ENCODE measurements at places on chromosomes 13 and 19.

- DNase-seq, result no peak
Observed at GRCh38 chr13:51235756-51236490, 13.7 kb downstream of the FAM124A start.

DNA sequence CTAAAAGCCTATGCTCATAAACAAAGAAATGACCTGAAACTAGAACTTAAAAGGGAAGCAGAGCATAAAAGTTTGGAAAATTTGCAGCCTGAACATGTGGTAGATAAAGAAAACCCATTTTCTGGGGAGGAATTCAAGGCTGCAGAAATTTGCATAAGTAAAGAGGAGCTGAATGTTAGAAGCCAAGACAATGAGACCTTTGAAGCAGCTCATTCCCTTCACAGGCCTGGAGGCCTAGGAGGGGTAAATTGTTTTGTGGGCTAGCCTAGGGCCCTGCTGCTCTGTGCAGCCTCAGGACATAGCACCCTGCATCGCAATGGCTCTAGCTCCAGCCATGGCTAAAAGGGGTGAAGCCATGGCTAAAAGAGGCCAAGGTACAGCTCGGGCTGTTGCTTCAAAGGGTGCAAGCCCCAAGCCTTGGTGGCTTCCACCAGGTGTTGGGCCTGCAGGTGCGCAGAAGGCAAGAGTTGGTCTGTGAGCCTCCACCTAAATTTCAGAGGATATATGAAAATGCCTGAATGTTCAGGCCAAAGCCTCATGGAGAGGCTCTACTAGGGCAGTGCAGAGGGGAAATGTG is 38.3 kb downstream of the ZIC2 start:
- DNase-seq, result no peak

GRCh38 chr13:111577956-111578605 is 257.6 kb downstream of the TEX29 start:
- DNase-seq, result no peak

GRCh38 chr13:50708461-50708860 is 135.0 kb downstream of the DLEU7 start:
- no peak for DNase-seq

DNA sequence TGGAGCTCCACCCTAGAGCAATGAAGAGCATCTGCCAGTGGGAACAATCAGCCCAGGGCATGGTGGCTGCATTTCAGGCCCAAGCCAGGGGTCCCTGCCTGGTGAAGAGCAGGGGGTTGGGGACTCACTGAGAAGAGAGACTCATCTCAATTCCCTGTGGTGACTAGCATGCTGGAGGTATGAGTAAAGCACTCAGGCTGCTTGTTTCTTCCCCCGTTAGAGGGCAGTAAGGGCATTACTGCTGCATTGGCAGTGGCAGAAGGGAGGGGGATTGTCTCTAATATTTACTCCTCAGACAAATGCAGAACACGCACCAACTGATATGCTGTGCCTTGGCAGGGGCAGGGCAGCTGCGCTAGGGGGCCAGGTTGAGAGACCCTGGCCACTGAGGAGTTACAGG is 329.1 kb downstream of the SLITRK5 start:
- no peak for DNase-seq

DNA sequence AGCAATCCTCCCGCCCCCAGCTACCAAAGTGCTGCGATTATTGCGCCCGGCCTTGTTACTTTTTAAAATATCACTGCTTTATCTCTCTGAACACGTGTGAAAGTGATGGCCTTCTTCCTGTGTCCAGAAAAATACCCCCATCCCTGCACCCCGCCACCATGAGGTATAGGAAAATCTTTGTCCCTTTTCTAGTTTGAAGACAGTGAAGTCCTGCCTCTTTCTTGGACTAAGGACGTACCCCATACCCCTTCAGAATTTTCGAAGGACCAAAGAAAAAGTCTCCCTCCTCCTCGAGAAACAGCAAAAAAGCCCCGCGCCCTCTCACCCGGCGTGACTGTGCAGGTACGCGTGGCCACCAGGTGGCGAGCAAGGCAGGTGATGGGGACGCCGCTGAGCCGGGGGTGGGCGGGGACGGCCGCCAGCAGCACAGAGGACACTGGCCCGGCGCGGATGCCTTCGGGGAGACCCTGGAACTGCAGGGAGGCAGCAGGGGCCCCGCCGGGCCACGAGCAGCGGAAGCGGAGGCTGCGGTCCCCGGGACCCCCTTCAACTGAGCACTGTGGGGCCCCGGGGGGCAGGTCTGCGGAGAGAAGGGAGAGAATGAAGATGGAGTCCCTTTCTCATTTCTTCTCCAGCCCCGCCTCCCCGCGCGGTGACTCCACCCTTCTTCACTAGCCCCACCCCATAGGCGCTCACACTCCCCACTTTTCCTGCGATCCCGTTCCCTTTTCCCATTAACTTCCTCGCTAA is 3.2 kb downstream of the VSIG10L start:
- DNase-seq, result peak; percentile 69

GRCh38 chr13:29448174-29448573 is 147.3 kb downstream of the SLC7A1 start:
- DNase-seq, result no peak

- DNase-seq, result no peak
Observed at GRCh38 chr13:36559375-36559774, 114.4 kb upstream of the SERTM1 start.

DNA sequence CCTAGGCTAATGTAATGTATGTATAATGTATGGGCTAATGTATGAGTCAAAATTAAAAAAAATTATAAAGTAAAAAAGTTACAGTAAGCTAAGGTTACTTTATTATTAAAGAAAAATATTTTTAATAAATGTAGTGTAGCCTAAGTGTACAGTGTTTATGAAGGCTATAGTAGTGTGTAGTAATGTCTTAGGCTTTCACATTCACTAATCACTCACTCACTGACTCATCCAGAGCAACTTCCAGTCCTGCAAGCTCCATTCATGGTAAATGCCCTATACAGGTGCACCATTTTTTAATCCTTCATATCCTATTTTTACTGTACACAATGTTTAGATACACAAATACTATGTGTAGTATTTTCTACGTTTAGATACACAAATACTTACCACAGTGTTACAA is 1.8 kb upstream of the TMEM272 start:
- DNase-seq, result no peak

DNA sequence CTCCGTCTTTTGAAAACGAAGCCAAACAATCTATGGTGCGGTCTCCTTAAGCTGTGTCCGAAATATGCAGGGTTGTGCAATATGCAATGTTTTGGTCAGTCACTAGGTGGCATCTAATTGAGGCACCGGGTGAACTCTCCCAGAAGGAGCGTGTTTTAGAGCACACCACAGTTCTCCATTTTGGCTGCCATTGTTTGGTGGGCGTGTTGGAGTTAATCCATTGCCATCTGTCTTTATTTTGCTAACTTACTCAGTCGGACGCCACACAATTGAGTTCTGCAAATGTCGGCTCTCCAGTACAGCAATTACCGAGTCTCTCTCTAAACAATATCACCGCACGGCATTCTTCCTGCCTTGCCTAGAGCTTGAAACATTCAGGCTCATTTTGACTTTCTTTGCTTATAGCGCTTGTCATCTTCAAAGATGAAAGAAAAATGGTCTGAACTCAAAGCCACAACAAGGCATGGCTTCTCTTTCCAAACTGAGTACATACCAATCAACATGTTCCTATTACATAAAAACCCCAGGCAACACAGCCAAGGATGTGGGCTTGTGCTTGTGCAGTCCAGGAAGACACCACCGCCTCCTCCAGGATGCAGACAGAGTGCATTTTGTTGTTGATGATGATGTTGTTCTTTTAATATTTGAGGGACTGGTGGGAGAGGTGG is 182.0 kb upstream of the SERP2 start:
- DNase-seq, result peak; percentile 91

- no peak for DNase-seq
Observed at GRCh38 chr13:79935121-79935520, 405.8 kb downstream of the SPRY2 start.

GRCh38 chr19:44635581-44636438 is 7.9 kb upstream of the PVR start:
- DNase-seq, result peak; percentile 66

DNA sequence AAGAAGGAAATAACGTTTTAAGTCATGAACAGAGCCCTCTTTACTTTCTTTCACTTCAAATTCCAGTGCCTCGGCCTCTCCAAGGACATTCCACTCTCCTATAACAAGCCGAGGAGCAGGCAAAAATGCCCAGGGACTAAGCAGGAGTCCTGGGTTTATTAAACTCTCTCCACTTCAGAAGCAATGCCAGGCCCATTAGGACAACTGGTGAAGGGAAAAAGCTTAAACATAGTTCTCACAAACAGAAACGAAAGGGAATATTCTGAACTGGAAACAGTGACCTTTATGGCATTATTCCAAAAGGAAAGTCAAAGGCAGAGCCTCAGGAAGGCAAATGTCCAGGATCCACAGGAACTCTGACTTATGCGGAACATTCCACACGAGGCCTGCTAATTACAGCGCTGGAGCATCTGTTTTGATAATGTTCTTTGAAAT is 30.9 kb upstream of the MED4 start:
- DNase-seq, result peak; percentile 55

DNA sequence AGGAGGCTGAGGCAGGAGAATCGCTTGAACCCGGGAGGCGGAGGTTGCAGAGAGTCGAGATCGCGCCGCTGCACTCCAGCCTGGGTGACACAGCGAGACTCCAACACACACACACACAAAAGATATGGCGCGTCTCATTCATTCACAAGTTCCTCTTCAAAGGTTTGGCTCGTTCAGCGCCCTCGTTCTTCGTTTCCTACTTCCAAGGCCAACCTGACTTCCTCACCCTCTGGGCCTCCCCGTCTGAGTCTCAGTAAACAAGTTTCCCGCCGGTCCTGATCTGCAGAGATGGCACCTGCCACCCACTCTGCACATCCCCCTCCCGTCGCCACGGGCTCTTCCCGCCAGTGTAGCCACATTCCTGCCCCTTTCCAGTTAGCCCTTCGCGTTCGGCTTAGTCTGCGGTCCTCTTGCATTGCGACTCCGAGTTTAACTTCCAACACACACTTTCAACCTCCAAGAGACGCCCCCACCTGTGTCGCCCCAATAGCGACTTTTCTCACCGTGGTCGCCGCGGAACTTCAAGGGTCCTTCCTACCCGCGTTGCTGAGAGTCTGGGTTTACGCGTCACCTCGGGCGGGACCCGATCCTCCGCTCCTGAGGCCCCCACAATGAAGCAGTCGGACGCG is 1.3 kb upstream of the BSG start:
- DNase-seq, result peak; percentile 30

DNA sequence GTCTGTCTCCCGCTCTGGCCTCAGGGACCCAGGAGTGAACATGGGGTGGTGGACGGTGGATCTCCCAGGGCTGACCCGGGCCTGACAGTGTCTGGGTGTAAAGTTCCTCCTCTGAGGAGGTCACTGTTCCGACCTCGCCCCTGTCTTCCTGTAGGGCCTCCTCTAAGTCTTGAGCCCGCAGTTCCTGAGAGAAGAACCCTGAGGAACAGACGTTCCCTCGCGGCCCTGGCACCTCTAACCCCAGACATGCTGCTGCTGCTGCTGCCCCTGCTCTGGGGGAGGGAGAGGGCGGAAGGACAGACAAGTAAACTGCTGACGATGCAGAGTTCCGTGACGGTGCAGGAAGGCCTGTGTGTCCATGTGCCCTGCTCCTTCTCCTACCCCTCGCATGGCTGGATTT is at the start of gene SIGLEC9:
Gene SIGLEC9, plus strand, starts transcription at position 178 of the 400 bp plus-strand sequence. Its CDS starts 69 bp downstream, at position 247.
- DNase-seq, result no peak

GRCh38 chr13:44967704-44968433 is 21.4 kb downstream of the NUFIP1 start:
- DNase-seq, result peak; percentile 39

DNA sequence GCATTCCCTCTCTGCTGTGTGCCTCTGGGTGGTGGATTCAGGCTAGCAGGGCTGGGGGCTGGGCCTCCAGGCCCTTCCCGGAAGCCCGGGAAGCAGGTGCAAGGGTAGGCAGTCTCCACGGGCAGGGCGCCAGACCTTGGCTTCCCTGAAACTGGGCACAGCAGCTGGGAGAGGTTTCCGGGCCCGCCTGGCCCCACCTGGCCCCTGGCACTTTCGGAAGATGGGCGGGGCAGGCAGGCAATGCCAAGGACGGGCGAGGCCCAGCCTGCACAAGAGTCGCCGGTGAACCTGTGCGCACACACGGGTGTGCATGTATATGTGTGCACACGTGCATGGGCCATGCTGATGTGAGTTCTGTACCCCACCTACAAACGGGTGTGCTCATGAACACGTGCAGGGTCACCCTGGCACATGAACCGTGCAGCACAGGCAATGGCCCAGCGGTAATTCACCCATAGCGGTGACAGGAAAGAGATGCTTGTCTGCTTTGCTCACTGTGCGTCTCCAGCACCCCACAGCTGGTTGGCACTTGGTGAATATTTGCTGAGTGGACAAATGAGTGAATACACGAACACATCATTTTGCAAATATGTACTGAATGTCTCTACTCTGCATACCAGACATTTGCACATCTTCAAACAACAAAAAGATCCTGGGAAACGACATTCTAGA is 15.3 kb downstream of the GADD45B start:
- peak; percentile 70 for DNase-seq

- no peak for DNase-seq
Observed at GRCh38 chr19:19877724-19878123, 12.0 kb downstream of the ZNF253 start.

DNA sequence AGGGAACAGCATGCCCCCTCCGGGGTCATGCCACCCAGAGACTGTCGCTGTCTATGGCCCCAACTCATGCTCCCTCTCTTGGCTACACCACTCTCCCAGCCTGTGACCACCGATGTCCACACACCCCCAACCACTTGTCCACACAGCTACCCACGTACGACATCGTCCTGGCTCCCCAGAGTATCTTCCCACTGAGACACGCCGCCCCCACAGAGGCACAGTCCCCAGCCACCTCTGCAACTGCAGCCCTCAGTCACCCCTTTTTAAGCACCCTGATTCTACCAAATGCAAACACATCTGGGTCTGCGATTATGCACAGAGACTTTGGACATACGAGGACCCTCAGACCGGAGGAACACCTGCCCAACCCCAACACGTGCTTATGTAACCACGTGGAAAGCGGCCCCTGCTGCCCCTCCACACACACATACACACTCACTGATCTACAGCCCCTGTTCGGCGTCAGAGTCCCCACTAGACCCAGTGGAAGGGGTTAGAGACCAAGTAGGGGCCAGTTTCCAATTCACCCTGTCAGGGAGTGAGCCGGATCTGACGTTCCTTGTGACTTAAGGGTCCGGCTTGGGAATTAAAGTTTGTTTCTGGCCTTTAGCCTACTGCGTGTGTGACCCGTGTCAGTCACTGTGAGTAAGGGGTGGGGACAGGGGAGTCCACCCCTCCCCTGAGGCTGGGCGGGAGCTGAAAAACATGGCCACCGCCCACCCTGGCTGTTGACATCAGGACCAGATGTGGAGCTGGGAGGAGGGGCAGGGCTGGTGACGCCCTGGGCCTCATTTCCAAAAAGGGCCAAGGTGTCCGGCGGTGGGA is 11.9 kb upstream of the AXL start:
- DNase-seq, result no peak

- DNase-seq, result no peak
Observed at GRCh38 chr13:42260903-42261654, 10.9 kb upstream of the AKAP11 start.

GRCh38 chr13:98556968-98557631 is 19.8 kb downstream of the STK24 start:
- peak; percentile 72 for DNase-seq
